ENCODE measurements at places on chromosomes 5 and 9. TPM values are rescaled to one million over a fixed set of nuclear protein-coding genes. Genes with fewer than 3 reads are reported as not detected.

The BNC2 gene
- total RNA-seq: 32.4 TPM

The FOXD1 gene
- 18.6 TPM for total RNA-seq

The PLCXD3 gene
- not detected for total RNA-seq

The PIGO gene
- total RNA-seq: 17.3 TPM

The HSPB3 gene
- total RNA-seq: 498 TPM

The CFAP157 gene
- 0.13 TPM for total RNA-seq

The C9orf43 gene
- 0.64 TPM for total RNA-seq

The SLC22A4 gene
- total RNA-seq: 2.5 TPM

The CARTPT gene
- total RNA-seq: not detected

The NTRK2 gene
- total RNA-seq: 0.05 TPM

GRCh38 chr5:97726106-97726505 lies 543.1 kb upstream of the RIOK2 start:
- DNase-seq: no peak

DNA sequence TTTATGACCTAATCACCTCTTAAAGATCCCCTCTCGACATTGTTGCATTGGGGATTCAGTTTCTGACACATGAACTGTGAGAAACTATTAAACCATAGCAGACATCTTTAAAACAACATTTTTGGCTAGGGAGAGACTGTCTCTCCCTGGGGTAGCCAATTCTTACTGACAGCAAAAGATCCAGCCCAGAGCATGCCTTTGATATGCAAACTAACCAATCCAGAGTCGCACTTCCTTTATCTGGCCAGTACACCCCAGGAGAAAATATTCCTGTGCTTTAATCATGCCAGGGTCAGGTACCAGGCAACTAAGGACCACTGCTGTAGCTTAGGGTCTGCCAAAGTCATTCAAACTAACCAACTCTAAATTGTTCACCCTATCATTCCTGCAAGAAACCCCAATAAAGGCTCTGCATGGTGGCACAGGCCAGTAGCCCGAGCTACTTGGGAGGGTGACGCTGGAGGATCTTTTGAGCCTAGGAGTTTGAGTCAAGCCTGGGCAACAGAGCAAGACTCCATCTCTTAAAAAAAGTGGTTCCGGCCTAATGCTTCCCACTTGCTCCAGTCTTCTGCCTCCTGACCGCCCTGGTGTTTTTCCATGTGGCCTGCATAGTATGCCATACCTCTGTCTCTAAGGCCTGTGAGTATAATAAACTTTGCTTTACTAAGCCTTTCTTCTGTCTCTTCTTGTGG lies 62.3 kb upstream of the DAPK1 start:
- no peak for DNase-seq

GRCh38 chr5:38780945-38781344 lies 64.9 kb upstream of the OSMR start:
- DNase-seq: peak; percentile 80

DNA sequence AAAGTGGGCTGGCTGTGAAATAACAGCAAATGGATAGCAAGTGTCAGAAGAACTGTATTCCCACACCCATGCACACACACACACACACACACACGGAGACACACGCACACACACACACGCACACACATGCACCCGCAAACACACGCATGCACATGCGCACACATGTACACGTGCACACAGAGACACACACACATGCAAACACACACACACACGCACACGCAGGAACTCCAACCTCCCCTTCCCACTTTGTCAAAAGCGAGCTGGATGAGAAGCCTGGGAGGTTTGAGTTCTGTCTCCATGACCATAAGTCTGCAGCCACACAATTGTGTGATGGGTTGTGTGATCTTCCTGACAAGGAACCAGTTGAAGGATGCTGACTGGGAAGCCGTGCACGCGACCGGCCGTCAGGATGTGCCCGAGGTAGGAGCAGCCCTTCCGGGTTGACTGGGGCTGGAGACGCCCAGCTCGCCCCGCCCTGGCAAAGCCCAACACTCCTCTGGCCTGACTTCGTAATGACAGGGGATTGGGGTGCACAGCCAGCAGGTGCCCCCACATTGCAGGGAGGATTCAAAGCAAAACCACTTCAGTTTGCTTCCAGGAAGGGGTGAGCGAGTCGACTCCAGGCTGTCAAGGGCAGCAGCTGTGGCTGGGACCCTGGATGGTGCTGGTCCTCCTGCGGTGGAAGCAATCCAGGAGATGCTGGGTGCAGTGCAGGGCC lies 29.3 kb upstream of the NKD2 start:
- no peak for DNase-seq

GRCh38 chr5:37071901-37072581 lies 177.1 kb downstream of the CPLANE1 start:
- DNase-seq: peak; percentile 7

- peak; percentile 85 for DNase-seq
Observed at GRCh38 chr9:90307167-90307833, 335.3 kb downstream of the DIRAS2 start.

GRCh38 chr5:72790186-72790585 lies 26.3 kb upstream of the TNPO1 start:
- no peak for DNase-seq

GRCh38 chr9:79131246-79131774 lies 440.5 kb upstream of the TLE4 start:
- DNase-seq: no peak

- DNase-seq: no peak
Observed at GRCh38 chr5:104739503-104739902, 1176.9 kb upstream of the NUDT12 start.

DNA sequence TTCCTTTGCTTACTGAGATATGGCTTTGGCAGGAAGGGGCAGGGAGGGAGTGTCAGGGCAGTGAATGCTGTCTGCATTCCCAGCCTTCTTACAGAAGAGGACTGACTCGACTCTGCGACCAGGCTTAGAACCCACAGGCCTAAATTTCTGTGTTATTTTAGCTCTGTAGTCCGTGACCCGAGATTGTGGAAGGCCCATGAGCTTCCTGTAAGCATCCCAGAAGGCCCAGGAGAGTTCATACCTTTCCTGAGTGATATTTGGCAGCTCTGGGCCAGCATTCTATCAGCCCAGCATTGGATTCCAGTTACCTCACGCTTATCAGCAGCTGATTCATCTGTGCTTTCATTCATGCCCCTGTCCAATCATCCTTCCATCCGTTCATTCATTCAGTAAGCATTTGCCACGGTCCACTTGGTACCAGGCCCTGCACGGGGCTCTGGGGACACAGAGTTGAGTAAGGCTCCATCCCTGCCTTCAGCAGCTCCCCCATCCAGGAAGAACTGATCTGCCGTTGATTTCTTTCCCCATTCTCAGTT lies 28.2 kb upstream of the RPL26L1 start:
- no peak for DNase-seq

DNA sequence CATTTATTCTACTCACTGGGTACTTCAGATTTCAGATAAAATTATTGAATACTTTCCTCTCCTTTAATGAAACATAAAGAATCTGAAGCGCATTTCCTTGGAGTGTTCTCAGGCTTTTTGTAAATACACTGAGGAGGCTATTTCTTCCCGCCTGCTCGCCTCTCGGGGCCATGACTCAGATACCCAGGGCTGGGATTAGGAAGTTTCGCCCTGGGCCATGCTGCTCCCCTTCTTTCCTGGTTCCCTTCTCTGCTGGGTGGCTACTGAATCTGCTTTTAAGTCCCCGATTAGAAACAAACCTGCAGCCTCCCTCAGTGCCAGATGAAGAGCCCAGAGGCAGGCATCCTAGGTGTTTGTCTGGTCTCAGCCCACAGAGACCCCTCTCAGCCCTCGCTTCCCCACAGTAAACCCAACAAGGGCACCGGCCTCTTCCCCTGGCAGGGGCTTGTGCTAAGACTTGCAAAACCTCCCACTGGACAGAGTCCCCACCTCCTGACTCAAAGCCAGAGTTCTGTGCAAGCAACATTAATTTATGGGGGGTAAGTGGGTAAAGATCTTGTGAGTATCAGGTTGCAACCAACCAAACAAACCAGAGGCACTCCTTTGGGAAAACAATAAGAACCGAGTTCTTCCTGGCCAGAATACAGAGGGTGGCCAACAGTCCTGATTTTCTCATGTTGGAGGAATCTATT lies 30.7 kb upstream of the IRX1 start:
- DNase-seq: no peak

DNA sequence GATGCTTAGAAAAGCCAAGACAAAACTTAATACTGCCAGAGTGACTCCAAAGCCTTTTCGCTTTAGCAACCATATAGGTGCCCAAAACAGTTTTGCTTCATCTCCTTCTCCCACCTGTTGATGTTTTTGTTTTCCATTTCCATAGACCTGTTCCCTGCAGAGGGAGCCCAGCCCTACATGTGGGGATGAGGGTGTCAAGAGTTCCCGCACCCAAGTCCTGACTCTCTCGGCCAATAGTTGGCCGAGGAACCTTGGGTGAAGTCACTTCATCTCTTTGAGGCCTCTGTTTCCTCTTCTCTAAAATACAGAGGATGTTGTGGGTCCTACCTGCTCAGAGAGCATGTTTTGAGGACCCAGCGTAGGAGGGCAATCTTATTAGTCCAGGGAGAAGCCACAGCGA lies 38.5 kb upstream of the LCP2 start:
- DNase-seq: no peak

GRCh38 chr5:78339617-78340436 lies 20.6 kb upstream of the SCAMP1 start:
- DNase-seq: no peak

DNA sequence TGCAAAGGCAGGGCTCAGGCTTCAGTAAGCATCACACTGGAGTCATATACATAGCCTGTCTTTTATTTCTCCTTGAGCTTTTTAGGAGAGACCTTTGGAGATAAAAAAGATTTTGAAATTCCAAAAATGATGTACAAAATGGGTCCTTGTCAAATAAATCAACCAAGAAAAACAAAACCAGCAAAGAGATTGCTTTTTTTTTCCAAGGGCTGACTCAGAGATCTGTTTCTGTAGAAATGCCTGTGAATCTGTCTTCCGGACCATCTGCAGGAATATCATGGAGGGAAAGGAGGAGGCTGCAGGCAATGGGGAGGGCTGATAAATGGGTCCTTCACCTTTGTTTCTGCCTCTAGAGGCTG lies 77.4 kb downstream of the SLIT3 start:
- DNase-seq: no peak

DNA sequence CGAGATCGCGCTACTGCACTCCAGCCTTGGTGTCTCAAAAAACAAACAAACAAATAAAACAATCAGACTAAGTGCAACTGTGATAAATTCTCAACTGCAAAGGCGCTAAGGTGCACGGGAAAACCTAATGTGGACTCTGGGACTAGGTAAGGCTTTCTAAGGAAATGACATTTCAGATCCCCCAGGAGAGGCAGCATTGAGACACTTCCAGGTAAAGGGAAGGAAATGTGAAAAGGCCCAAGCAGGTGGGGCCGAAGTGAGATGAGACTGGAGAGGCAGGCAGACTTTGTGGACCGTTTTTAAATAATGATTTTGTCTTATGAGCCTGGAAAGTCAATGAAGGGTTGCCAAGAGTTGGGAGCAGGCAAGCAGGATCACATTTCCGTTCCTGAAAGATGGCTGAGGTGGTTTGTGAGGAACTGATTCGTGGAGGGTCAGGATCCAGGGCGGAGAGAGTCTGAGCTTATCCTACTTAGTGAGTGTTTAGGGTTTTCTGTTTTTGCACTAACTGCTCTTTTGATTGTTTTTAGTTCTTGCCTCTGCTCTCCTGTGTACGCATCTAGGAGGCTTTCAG lies 2.0 kb upstream of the APBA1 start:
- DNase-seq: no peak

DNA sequence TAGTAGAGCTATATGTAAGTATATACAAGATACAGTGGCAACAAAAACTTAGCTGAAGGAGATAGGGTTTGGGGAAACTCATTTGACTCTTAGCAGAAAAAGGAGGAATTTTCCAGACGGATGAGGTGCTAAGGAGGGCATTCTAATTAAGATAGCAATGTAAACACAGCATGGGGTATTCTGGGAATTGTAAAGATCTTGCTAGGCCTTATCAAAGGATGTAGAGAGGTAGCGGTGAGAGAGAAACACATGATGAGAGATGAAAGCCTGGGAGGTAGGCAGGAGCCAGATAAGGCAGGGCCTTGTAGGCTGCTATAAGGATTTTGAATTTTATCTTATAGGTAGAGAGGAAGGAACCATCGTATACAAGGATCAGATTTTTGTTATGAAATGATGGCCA lies 106.6 kb upstream of the KCNN2 start:
- DNase-seq: no peak

DNA sequence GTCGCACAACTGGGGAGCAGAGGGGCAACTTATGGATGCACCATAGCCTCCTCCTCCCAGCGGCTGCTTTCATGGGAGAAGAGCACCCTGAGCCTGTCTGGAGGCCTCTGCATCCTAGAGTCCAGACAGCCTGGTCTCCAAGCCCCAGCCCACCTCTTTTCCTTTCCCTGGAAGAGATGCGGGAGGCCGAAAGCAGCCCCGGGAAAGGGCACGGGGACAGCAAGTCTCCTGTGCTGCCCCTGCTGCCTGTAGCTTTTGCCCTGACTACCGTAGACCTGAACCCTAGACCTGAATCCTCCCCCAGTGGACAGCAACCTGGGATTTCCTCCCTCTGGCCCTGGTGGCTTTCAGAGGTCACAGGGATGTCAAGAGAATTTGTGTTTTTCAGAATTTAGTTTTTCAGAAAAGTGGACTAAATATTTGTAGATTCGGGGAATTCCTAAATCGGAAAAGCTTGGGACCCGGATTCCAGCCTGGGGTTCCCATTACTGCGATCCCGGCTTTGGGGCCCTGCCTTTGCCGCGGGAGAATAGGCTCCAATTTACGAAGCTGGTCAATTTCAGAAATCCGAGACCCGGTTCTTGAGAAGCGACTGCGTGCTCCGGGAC lies 4.3 kb upstream of the PITX1 start:
- no peak for DNase-seq

GRCh38 chr5:53603009-53603687 lies 42.7 kb downstream of the NDUFS4 start:
- DNase-seq: no peak

DNA sequence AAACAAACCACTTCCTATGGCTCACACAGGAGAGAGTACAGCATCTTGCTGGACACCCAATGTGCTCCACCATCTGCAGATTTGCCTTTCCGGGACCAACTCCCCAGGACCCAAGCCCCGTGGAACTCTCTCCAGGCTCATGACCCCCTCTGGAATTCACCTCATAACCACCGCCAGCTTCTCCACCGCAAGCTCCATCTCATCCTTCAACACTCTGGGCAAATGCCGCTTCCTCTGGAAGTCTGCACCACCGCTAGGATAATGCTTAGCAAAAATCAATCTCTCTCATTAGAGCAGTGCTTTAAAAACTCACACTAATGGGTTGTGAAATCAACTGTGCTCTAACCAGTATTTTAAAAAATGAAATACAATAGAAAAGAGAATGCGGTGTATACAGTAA lies 150.0 kb downstream of the COL23A1 start:
- no peak for DNase-seq

GRCh38 chr5:14212838-14213237 lies 69.7 kb downstream of the TRIO start:
- no peak for DNase-seq

GRCh38 chr9:82923092-82923911 lies 139.6 kb downstream of the RASEF start:
- no peak for DNase-seq

DNA sequence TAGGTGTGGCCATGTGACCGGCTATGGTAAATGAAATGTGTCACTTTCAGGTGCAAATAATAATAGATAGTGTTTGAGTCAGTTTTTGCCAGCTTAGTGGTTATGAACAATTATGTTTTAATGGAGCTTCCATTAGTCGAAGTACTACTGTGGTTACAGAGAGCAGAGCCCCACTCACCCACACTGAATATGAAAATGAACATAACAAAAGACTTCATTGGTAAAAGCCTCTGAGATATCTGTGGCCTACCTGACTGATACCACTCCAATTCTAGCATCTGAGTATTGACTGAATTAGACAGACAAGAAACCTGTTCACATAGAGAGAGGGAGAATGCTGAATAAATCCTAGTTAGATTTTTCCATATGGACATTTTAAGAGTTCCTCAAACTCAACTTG lies 405.6 kb downstream of the BRINP1 start:
- DNase-seq: no peak

- DNase-seq: no peak
Observed at GRCh38 chr5:147573211-147573610, 63.3 kb upstream of the DPYSL3 start.
